Osteoblast (primary cell): ENCODE measurements at places on chromosomes 1 and 21. TPM values are rescaled to one million over a fixed set of nuclear protein-coding genes. Genes with fewer than 3 reads are reported as not detected.

- DNase-seq: no peak
Measured at GRCh38 chr1:117566556-117566955, 39.3 kb upstream of the TENT5C start.

GRCh38 chr1:113675302-113675701 is 84.0 kb downstream of the PHTF1 start:
- DNase-seq: no peak

GRCh38 chr1:29355375-29355774 is 119.1 kb downstream of the PTPRU start:
- DNase-seq: no peak

DNA sequence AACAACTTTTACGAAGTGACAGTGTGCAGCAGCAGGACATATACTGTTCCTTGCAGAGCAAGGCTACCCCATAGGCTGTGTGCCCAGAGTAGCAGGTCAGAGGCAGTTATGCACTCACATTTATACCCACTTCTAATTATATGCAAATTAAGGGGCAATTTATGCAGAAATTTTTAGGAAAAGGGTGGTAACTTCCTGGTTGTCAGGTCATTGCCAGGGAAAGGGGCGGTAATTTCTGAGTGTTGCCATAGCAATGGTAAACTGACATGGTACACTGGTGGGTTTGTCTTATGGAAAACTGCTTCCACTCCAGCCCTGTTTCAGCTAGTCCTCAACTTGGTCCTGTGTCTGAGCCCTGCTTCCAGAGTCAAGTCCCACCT is 12.0 kb upstream of the SLAMF1 start:
- DNase-seq: no peak

DNA sequence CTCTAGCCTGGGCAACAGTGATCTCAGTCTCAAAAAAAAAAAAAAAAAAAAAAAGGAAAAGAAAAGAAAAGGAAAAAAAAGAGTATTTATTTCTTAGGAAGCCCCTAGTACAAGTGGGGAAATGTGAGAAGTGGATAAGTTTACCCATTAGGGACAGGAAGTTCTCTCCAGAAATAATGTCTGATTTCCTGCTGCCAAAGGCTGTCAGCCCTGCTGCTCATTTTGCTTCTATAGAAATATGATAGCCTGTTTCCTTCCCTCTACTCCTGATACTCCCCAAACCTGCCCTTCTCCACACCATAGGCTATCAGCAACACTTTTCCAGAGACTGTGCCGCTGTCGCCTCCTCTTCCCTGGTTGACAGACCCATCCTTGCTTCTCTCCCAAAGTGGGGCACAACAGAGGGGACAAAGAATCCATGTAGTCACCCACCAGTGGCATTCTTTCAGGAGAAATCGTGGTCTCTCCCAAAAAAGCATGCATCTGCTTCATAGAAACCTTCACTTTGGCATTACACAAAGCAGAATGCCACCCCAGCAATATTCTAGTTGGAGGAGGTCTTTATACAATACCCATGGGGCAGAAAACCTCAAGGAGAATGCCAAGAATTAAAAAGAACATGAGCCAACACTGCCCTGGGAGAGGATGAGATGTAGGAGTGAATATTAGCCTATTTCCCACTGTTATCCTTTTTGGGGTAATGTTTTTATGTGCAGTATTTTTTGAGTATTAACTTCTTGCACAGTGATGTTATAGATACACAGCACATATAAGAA is 166.3 kb upstream of the NR5A2 start:
- no peak for DNase-seq

Gene SHISA4
- 25.3 and 27.1 TPM in 2 replicates for total RNA-seq

Gene ACTA1
- total RNA-seq: not detected in 2 replicates

Gene OPRD1
- not detected in 2 replicates for total RNA-seq

Gene OR2AK2
- not detected in 2 replicates for total RNA-seq

Gene FCRLB
- total RNA-seq: 1.8 TPM in 2 replicates

Gene LCE2A
- not detected in 2 replicates for total RNA-seq
